ENCODE measurements at places on chromosomes 2 and 18. TPM values are rescaled to one million over a fixed set of nuclear protein-coding genes. Genes with fewer than 3 reads are reported as not detected.

- DNase-seq = no peak
Measured at GRCh38 chr2:180952082-180952481, 28.3 kb upstream of the UBE2E3 start.

GRCh38 chr2:238387332-238387731, 39.4 kb upstream of the ASB1 start:
- no peak for DNase-seq

GRCh38 chr18:5417342-5417741, 121.8 kb upstream of the ZBTB14 start:
- DNase-seq = peak; percentile 68

GRCh38 chr2:152097801-152098495, 896 bp downstream of the CACNB4 start:
- peak; percentile 67 for DNase-seq

DNA sequence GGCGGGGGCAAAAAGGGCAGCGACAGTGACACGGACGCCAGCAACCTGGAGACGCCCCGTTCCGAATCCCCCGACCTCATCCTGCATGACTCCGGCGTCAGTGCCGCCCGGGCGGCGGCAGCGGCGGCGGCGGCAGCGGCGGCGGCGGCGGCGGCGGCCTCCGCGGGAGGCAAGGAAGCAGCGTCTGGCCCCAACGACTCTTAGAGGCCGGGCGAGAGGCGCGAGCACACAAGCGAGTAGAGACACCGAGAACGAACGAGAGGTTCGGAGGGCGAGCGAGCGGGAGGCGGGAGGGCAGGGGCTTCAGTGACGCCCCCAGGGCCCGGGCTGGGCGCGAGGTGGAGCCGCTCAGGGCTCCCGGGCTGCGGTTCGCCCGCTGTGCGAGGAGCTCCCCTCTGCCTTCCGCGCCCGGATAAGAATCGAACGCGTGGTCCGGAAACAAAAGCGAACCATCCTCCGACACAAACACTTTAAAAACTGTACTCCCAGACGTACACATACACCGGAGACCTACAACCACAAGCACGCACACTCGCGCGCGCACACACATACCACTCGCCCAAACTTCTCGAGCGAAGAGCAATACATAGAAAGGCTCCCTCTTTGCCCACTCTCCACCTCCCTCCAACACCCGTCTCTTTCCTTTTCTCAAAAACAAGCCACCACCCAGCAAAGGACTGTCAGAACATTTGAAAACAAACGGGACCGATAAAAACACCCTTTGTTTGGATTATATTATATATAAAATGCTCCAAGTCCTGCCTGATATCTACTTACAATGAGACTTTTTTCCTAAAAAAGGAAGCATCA, 2.8 kb downstream of the SP9 start:
- peak; percentile 53 for DNase-seq

DNA sequence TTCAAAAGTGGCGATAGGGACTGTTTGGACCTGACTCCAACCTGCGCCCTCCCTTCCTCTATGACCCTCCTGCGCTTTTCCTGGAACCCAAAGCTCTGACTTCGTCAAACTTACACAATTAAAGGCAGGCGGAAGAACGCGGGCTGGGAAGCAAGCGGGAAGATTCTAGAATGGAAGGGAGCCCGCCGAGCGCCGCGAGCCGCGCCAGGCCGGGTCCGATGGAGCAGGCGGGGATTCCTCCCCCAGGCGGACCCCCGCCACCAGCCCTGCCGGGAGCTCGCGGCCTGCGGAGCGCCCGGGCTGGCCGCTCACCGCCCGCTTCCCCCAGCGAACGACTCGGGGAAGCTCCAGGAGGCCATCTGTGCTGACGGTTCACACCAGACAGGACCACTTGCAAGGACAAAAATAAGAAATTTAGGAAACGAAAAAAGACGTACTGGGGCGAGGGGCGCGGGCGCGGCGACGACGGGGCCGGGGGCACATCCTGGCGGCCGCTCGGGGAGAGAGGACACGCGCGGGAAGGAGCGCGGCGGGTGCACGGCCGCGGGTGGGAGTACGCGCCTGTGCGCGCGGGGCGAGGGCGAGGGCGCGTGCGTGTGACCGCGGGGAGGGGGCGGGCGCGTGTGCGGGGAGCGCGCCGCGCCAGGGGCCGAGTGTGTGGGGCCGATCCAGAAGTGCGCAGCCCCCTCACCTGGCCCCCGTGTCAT, 1.1 kb upstream of the SALL3 start:
- no peak for DNase-seq

TUBA4B gene
- polyA plus RNA-seq = 15.4 TPM

KCNG2 gene
- not detected for polyA plus RNA-seq

Data from kidney (tissue), 22 donors.